ENCODE measurements at places on chromosomes 12 and 14.

DNA sequence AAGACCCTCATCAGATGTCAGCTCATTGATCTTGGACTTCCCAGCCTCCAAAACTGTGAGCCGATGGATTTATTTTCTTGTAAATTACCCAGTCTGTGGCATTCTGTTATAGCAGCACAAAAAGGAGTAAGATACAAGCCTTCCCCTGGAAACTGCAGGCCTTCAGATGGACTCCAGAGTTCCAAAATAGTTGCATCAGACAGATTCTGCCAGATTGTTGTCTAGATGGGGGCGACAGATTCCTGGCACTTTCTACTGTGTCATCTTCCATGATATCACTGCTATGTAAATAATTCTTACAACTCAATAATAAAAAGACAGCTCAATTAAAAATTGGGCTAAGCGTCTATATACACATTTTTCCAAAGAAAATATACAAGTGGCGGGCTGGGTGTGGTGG lies 17.2 kb upstream of the MARK3 start:
- no peak for DNase-seq

DNA sequence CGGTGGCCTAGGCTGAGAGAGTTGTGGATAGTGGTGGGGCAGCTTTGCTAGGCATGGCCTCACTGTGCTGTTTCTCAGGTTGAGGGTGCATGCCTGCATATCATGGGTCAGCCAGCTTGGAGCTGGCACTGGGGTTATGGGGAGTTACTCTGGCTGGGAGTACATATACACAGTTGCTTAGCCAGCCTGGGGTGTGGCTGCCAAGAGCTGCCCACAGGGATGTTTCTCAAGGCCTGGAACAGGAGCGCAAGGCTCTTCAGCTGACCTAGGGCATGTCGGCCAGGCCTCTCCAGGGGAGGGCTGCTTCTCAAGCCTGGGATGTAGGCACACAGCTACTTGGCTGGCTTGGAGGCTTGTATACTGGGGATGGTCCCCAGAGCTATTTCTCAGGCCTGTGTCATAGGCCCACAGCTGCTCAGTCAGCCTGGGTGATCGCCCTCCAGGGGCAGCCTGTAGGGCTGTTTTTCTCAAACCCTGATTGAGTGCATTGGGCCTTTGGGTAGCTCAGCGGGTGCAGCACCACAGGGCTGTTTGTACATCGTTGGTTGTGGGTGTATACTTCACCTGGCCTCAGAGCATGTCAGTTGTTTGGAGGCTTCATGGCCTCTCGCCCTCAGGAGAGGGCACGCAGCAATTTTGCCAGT lies 114.9 kb downstream of the METTL25 start:
- DNase-seq = no peak

DNA sequence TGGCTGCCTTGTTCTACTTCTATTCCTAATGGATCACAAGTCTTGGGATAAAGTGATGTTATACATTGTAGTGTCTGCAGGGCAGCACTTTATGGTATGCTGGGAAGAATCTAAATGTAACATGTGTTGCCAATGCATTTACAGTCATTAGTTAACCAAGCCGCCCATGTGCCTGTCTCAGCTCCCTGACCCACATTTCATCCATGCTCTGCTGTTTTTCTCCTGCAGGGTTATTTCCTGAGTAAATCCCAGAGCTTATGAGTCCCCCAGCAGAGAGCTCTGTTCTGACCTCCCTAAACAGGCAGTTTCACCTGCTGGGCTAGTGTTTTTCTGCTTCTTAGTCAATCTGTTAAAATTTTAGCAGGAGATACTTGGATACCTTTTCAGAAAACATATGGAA lies 4.4 kb upstream of the TMTC2 start:
- DNase-seq = no peak

DNA sequence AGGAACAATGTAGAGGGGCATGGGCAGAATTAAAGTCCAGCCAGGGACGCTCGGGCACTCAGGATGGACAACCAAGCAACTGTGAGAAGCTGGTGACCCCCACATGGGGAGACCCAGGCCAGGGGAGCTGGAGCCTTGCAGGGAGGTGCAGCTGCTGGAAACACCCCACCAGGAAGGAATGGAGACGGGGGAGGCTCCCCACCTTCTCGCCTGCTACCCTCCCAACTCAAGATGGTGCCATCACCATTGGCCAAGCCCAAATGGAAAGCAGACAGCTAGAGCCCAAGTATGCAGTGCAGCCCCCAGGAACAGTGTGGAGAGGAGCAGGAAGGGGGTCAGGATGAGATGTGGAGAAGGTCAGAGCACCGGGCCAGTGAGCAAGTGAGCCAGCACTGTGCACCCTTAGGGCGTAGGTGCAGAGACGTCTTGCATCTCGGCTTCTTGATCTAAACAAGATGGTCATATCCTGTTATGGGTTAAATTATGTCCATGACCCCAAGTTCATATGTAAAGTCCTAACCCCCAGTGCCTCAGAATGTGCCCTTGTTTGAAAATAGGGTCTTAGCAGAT lies 159.5 kb downstream of the RIMBP2 start:
- DNase-seq = no peak

DNA sequence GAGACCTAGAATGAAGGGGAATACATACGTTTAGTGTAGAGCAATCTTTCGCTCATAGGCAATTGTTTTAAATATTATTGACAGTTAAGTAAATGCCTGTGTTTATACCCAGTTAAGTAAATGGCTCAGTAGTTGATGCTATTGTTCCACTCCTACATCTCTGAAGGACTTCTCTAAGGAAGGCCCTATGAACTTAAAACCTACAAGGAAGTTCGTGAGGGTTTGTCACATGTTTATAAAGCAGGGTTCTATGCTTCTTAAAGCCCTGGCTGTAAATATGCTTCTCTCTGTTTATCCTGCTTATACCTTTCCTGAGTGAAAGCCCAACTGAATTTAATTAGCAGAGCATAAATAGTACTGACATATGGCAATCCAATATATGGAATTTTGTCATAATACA lies 282.1 kb upstream of the NPAS3 start:
- DNase-seq = no peak

DNA sequence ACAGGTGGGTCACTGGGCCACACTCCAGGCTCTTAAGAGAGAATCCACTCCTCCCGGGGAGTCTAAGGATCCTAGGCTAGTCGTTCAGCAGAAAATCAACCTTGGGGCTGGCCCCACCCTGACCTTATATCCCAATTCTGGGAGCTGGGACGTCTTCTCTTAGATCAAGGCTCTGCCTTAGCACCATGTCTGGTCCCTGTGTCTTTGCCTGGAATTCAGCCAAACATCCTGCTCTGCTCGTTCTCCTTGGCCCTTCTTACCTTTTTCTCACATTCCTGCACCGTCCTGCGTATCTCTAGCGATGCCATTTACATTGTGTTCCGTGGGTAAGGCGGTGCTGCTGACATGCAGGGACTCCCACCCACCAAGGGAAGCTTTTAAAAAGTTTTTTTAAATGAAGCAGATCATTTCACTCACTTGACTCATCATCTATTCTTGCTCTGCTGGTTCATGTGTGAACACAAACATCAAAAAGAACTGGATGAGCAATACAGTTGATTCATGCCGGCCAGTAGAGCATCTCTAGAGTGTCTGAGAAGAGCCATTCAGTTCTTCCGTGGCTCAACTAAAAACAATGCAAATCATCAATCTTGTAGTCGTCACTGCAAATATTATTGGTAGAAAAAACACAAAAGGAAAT lies 50.2 kb downstream of the KCNK13 start:
- DNase-seq = no peak

- DNase-seq = no peak
These were observed 68.8 kb upstream of the SFSWAP start for GRCh38 chr12:131642101-131642540.

GRCh38 chr12:51922762-51923505 lies 15.6 kb downstream of the ACVRL1 start:
- no peak for DNase-seq
